T1000 (cell line): ENCODE measurements at places on chromosomes 7 and 10.

DNA sequence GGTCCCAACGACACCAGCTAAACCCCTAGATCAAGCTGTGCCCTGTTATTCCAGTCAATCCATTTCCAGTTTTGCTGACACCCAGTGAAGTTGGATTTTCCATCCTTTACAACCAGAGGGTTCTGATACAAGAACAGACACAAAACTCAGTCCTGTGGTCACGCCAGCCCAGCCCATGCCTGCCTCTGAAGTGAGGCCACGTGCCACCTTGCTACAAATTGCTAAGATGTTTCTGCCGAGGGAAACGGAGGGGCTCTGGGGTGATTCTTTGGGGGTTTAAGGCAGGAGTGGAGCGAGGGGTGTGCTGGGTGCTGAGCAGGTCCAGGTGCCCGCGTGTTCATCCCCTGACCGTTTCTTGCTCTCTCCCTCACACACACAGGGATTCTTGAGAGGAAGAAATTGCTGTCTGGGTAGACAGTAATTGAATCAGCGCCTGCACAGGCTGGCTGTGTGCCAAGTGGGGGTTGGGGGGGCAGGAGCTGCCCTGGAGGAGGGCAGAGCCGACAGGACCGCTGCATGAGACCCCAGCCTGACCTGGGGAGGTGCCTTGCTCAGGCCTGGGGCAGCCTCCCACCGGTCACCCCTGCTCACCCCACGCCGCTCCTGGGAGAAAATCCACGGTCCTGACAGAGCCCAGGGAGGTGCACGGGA is 38.1 kb downstream of the ADAP1 start:
- DNase-seq: no peak

- no peak for DNase-seq
Measured at GRCh38 chr7:85710960-85711359, 524.1 kb upstream of the SEMA3D start.

DNA sequence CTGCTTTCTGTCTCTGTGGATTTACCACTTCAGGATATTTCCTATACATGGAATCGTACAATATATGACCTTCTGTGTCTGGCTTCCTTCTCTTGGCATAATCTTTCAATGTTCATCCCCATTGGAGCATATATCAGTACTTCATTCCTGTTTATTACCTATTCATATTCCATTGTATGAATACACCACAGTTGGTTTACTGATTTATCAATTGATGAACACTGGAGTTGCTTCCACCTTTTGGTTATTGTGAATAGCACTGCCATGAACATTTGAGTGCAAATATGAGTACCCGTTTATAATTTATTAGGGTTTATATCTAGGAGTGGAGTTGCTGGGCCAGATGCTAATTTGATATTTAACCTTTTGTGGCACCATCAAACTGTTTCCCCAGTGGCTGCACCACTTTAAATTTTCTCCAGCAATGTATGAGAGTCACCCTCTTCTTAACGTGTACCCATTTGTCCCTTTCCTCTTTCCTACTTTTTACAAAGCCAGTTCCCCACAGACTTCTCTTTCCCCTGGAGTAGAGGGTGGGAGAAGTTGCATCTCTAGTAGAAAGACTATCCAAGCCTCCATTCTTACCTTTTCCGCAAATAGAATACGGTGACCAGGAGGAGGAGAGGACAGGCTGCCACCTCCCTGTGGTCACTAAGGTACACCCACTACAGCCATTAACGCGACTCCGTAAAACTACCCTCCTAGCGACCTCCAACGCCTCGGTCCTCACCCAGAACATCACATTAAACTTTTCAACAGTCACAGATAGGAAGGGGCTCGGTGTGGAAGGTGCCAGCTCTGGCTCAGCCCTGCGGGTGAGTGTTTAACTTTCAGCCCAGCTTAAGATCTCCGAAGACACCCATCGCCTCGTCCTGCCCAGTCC is 25.6 kb downstream of the SCD start:
- DNase-seq: no peak

GRCh38 chr10:607545-608185 is 81.8 kb downstream of the DIP2C start:
- DNase-seq: no peak

GRCh38 chr10:101035314-101035713 is 4.3 kb downstream of the SFXN3 start:
- no peak for DNase-seq

DNA sequence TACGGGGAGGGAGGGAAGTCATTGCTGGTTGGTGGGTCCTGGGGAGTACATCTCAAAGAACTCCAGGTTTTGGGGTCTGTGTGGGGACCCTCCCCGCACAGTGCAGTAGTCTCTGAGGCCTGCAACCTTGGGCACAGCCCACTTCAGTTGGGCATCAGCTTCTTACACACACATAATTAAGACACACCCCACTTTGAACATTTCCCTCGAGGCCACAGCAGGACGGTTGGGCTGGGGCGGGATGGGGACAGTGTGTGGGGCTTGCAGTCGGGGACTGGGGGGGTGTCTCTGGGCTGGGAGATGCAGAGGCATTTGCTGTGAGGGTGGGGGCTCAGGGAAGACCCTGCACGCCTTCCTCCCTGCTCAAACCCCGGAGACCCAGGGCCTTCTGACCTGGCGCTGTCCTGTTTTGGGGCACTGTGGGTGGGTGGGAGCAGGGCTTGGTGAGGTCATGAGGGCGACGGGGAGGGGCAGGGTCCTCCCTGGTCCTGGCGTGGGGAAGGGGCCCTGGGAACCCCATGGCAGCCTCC is 1.3 kb downstream of the LFNG start:
- DNase-seq: no peak

DNA sequence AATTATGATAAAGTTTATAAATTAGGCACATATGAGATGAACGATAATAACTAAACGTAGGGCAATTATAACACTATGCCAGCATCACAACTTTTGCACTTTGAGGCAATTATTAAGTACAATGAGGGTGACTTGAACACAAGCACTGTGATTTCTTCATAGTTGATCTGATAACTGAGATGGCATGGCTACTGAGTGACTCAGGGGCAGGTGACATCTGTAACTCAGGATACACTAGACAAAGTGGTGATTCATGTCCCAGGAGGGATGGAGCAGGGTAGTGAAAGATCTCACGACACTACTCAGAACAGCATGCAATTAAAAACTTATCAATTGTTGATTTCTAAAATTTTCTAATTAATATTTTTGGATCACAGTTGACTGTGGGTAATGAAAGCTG is 98.3 kb upstream of the ARHGAP21 start:
- no peak for DNase-seq

- no peak for DNase-seq
Measured at GRCh38 chr7:2717293-2718261, 29.6 kb downstream of the AMZ1 start.

GRCh38 chr7:17951742-17952254 is 11.5 kb upstream of the SNX13 start:
- no peak for DNase-seq

DNA sequence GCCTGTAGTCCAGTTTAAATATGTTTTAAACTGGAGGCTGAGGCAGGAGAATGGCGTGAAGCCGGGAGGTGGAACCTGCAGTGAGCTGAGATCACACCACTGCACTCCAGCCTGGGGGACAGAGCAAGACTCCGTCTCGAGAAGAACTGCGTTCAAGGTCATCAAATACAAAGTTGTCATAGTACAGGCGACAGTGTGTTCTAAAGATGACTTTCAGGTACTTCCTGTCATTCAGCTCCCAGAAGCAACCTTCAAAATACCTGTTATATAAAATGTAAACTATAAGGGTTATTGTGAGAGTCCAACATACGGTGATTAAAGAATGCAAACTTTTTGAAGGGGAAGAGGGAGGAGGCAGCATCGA is 8.7 kb downstream of the MPP7 start:
- DNase-seq: no peak

- DNase-seq: no peak
Measured at GRCh38 chr10:24912215-24912614, 40.2 kb downstream of the PRTFDC1 start.

- DNase-seq: no peak
Measured at GRCh38 chr10:68125772-68126171, 16.5 kb downstream of the MYPN start.

GRCh38 chr7:105279688-105280007 is 109.1 kb downstream of the SRPK2 start:
- no peak for DNase-seq

GRCh38 chr10:123972481-123973401 is 81.1 kb upstream of the CPXM2 start:
- no peak for DNase-seq

- DNase-seq: no peak
Measured at GRCh38 chr7:82605247-82605864, 161.8 kb upstream of the CACNA2D1 start.

GRCh38 chr7:66323114-66323796 is 118.1 kb downstream of the TPST1 start:
- DNase-seq: no peak

DNA sequence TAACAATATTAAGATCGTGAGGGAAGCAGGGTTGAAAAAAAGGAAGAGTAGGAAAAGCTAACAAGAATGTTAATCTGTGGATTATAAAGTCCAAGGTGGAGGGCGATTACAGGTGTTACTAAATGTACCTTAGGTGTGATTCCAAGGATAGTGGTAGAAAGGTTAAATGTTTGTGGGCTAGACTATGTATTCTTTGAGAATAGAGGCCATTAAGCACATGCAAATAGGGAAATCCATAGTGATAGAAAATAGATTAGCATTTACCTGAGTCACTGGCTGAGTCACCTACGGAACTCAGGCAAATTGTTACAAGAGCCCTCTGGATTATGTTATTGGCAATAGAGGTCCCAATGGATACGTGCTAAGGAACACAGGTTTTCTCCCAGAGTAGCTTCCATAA is 9.0 kb downstream of the MGAM2 start:
- no peak for DNase-seq

GRCh38 chr7:75654855-75655254 is 83.9 kb downstream of the HIP1 start:
- no peak for DNase-seq

- no peak for DNase-seq
Measured at GRCh38 chr7:133601617-133602016, 348.7 kb downstream of the EXOC4 start.

DNA sequence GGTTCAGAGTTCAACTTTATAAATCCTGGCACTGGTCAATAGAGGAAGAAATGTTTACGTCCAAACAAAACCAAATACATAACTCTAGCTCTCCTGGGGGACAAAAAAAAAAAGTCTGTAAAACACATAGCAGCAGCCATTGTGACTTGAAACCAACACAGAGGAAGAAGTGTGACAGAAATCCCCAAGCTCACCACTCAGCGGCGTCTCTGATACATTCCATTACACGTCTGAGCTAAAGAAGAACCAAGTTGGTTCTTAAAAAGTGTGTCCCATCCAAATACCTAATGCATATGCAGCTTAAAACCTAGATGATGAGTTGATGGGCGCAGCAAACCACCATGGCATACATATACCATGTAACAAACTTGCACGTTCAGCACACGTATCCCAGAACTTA is 58.3 kb upstream of the NANOS1 start:
- DNase-seq: no peak

GRCh38 chr7:77734659-77735421 is 38.6 kb downstream of the RSBN1L start:
- DNase-seq: no peak

DNA sequence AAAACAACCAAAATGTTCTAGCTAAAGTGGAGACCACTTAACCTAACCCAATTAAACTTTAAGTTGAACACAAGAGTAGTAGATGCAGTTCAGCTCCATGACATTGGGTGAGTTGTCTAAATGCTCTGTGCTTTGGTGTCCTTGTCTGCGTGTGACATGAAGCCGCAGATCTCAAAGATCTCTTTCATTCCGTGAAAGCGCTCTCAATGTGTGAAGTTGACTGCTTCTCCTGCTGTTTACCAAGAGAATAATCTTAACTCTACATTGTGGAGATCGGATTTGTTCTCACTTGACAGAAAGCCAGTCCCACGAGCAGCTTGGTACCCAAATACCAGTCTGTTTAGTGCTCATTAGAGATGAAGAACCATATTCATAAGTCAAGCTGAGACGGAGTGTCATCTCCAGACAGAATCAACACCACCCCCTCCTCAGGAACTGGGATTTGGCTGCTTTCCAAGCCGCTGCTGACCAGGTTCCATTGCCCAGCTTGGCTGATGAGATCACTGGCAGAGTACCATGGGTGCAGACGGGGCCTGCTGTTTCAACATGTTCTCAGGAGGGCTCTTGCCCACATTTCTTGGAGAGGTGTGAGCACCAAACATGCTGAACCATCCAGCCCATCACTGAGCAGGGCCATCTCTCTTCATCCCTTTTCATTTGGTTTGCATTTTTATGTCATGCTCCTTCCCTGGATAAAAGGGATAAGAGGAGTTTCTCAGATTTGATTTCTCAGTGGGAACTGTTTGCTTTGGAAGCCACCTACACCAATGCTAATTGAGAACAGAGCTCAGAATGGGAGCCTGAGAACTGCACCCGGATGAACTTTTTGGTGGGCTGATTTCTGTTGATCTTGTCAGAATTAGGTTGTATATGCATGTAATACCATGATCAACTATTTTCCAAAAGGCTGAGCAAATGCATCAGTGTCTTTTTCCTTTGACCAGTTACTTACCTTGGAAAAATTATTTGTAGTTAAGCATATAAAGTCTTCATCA is 95.8 kb upstream of the AGBL3 start:
- DNase-seq: no peak

GRCh38 chr7:157402388-157402703 is 65.5 kb downstream of the DNAJB6 start:
- no peak for DNase-seq

- no peak for DNase-seq
Measured at GRCh38 chr7:151851145-151851751, 25.7 kb downstream of the PRKAG2 start.

- DNase-seq: no peak
Measured at GRCh38 chr7:7582596-7582995, 15.9 kb downstream of the MIOS start.

DNA sequence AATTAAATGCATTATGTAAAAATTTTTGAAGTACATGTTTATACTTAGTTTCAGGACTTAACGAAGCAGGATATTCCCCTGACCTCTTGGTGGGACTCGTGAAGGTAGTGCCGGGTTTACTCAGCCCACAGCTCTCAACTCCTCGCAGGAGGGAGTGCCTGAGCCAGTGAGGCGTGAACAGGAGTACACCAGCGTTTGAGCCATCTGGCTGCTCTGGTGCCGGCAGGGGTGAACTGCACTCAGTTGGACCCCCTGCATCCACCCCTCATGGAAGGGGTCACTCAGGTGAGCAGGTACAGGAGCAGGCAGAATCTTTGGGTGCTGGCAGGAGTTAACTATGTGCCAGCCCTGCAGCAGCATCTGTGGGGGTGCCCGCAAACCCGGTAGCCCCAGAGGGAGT is 625.1 kb upstream of the PCDH15 start:
- no peak for DNase-seq
